EH (cell line): ENCODE measurements at places on chromosomes 7 and 10.

GRCh38 chr10:76576276-76576962 is 1061.2 kb downstream of the KCNMA1 start:
- peak; percentile 90 for DNase-seq

DNA sequence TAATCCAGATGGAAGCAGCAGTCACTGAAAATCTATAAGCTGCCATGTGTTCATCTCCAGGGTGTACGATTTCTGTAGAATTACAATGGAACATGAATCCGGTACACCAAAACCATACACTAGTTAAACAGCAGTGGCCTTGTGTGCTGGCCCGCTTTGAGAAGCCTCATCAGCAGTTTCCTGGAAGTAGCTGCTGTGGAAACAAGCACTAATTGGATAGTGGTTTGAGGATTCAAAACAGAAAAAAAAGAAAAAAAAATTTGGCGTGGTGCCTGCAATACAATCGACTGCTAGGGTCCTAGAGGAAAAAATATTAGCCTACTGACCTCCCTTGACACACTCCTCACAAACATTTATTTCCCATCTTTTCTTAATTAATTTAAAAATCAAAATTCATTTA is 545.9 kb downstream of the SORCS1 start:
- no peak for DNase-seq

- no peak for DNase-seq
Observed at GRCh38 chr10:57624066-57624465, 643.6 kb downstream of the IPMK start.

DNA sequence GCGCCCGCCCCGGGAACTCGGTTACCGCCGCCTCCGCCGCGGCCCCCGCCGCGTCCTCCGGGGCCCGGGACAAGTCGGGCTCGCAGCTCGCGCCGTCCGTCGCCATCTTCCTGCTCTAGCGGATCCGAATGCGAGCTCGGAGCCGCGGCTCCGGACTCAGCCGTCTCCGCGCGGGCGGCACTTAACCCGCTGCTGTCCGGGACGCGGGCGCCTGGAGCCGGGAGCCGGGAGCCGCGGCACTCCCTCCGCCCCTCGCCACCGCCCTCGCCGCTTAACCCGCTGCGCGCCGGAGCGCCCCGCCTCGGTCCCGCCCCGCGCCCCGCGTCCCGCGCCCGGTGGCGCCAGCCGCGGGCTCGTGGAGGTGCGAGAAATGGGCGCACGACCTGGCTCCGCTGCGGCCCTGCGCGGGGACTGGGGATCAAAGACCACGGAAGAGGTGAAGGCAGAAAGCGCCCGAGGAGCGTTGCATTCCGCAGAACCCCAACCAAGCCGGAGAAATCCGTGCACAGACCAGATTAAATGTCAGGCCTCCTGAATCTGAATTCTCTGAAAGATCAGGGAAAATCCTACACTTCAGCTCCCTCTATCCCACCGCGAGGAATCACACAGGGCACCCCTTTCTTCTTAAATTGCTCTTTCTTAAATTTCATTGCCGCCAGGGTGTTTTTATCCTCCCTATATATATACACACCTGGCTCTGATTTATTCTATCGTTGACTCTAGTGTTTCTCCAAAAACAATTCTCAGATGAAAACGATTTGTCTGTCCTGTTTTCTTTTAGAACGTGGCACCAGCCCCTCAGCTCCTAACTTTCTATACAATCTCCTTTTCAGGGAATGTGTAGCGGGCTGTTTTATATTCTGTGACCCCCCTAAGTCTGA is at the start of gene CTTNBP2:
Gene CTTNBP2, minus strand, starts transcription at position 132 of the 881 bp plus-strand sequence. Its CDS starts 26 bp downstream, at position 106.
- DNase-seq: peak; percentile 44

DNA sequence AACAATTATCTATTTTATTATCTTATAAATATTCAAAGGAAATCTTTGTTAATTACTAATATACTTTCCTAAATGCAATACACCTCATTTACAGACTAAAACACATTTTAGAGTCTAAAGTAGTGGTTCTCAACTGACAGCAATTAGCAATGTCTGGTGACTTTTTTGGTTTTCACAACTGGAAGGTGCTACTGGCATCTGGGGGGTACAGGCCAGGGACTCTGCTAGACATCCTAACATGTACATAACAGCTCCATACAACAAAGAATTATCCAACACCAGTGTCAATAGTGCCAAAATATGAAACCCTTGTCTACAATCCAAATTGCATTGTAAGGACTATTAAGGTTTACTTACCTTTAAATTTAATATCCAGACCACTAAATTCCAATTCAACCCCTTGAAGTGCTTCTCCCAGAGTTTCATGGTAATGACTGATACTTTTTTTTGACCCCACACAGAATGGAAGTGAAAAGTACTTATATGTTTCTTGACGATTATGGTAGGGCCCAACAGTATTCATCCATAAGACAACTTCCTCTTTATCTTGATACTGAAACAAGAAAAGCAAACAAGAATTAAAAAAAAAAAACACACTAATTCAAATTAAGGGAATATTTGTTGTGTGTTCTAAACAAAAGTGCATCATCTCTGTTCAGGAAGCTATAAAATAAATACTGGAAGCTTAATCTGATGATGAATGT is 10.4 kb downstream of the TM9SF3 start:
- DNase-seq: no peak

- DNase-seq: peak; percentile 35
Observed at GRCh38 chr10:14543046-14543903, 212.6 kb upstream of the FRMD4A start.

DNA sequence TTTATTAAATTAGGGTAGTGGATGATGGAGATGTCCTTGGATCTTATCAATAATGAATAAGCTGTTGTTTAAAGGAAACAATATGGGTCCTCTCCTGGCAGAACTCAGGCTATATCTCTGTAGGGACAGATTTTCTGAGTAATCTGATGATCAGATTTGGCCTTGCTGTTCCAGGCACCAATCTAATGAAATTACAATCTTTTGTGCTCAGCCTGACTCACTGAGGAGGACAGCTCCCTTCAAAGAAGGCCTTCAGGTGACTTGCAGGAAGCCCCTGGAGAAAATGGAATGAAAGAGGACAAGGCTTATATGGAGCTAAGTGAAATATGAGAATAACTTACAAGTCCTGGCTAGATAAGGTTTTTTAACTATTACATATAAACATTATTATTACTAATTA is 486.4 kb upstream of the SORCS1 start:
- no peak for DNase-seq

- DNase-seq: peak; percentile 35
Observed at GRCh38 chr7:47584536-47584895, 2.6 kb upstream of the TNS3 start.
